Adipose tissue (tissue), 3 donors: ENCODE measurements at places on chromosomes 2 and 18. TPM values are rescaled to one million over a fixed set of nuclear protein-coding genes. Genes with fewer than 3 reads are reported as not detected.

CD8B gene
- 2.2 TPM for polyA plus RNA-seq

NEURL3 gene
- polyA plus RNA-seq: 12.5 TPM

SERPINB12 gene
- polyA plus RNA-seq: not detected

CYP27A1 gene
- polyA plus RNA-seq: 11.6 TPM

REG3G gene
- 0.56 TPM for polyA plus RNA-seq

SULT6B1 gene
- not detected for polyA plus RNA-seq

TEKT4 gene
- polyA plus RNA-seq: not detected

CCDC85A gene
- polyA plus RNA-seq: 2.0 TPM

OTOF gene
- 0.56 TPM for polyA plus RNA-seq

HAT1 gene
- polyA plus RNA-seq: 30.3 TPM

CFAP65 gene
- polyA plus RNA-seq: 0.04 TPM

STPG4 gene
- 0.06 TPM for polyA plus RNA-seq

POMC gene
- polyA plus RNA-seq: 5.5 TPM

POTEJ gene
- polyA plus RNA-seq: not detected

STAT4 gene
- polyA plus RNA-seq: 1.7 TPM

LONRF2 gene
- polyA plus RNA-seq: 1.3 TPM

USP34 gene
- 58.5 TPM for polyA plus RNA-seq

CCT4 gene
- polyA plus RNA-seq: 78.4 TPM

L3MBTL4 gene
- 1.7 TPM for polyA plus RNA-seq

SESTD1 gene
- polyA plus RNA-seq: 62.5 TPM

RAX gene
- polyA plus RNA-seq: not detected

ASPRV1 gene
- 2.4 TPM for polyA plus RNA-seq

NRP2 gene
- 20.4 TPM for polyA plus RNA-seq

ROCK1 gene
- polyA plus RNA-seq: 16.1 TPM

DOK6 gene
- 0.13 TPM for polyA plus RNA-seq

PLCL1 gene
- polyA plus RNA-seq: 0.39 TPM

NEMP2 gene
- polyA plus RNA-seq: 0.90 TPM

CSRNP3 gene
- polyA plus RNA-seq: 0.11 TPM

CCDC141 gene
- 0.45 TPM for polyA plus RNA-seq

BOLL gene
- not detected for polyA plus RNA-seq

CENPA gene
- polyA plus RNA-seq: 0.19 TPM

AQP12A gene
- not detected for polyA plus RNA-seq

TXNDC2 gene
- polyA plus RNA-seq: 0.01 TPM

SCN7A gene
- 1.9 TPM for polyA plus RNA-seq

NPHP1 gene
- 2.6 TPM for polyA plus RNA-seq

UGT1A6 gene
- polyA plus RNA-seq: 0.79 TPM

KANSL3 gene
- 13.8 TPM for polyA plus RNA-seq
